Left ventricle myocardium superior (tissue), 1 donor: ENCODE measurements at places on chromosomes 1 and 21. TPM values are rescaled to one million over a fixed set of nuclear protein-coding genes. Genes with fewer than 3 reads are reported as not detected.

DNA sequence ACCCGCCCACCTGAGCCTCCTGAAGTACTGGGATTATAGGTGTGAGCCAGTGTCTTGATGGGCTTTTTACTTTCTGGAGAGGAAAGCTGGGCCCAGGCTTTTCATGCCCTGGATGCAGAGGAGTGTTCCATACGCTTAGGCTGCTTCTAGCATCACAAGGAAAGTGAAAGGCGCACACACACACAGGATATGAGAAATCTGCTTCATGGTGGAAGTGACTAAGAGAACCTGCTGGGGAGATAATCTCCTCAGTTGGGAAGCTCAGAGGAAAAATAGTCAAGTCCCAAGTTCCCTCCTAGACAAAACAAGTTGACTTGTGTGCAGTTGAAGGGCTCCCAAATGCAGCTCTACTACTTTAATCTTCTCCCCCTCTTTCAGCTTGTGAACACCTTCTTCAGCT is 2.2 kb downstream of the NUDC start:
- DNase-seq, result no peak

DNA sequence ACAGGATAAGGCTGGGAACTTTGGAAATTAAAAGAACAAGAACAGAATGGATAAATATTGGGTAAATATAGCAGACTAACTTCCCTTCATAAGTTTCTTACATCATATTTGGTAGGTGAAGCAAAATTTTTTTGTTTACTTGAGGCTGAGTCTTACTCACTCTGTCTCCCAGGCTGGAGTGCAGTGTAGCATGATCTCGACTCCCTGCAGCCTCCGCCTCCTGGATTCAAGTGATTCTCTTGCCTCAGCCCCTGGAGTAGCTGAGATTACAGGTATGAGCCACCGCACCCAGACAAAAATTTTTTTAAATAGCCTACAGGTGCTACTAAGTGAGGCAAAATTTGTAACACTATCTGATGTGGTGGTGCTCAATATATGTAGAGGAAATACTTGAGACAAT is 50.7 kb downstream of the TM2D1 start:
- no peak for DNase-seq

DNA sequence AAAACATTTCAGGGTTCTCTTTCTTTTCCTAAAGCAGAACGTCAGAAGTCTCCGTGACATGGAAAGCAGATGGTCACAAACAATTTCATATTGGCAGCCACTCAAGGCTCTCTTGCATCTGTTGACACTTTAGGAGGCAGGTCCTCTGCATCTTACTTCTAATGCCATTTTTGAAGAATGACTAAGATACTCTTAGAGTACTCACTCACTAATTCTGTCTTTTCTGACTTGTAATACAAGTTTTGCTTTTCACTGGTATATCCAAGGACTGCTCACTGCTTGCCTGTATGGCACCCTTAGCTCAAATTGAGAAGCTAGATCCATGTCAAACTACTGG is 68.3 kb downstream of the PRRX1 start:
- DNase-seq, result no peak

DNA sequence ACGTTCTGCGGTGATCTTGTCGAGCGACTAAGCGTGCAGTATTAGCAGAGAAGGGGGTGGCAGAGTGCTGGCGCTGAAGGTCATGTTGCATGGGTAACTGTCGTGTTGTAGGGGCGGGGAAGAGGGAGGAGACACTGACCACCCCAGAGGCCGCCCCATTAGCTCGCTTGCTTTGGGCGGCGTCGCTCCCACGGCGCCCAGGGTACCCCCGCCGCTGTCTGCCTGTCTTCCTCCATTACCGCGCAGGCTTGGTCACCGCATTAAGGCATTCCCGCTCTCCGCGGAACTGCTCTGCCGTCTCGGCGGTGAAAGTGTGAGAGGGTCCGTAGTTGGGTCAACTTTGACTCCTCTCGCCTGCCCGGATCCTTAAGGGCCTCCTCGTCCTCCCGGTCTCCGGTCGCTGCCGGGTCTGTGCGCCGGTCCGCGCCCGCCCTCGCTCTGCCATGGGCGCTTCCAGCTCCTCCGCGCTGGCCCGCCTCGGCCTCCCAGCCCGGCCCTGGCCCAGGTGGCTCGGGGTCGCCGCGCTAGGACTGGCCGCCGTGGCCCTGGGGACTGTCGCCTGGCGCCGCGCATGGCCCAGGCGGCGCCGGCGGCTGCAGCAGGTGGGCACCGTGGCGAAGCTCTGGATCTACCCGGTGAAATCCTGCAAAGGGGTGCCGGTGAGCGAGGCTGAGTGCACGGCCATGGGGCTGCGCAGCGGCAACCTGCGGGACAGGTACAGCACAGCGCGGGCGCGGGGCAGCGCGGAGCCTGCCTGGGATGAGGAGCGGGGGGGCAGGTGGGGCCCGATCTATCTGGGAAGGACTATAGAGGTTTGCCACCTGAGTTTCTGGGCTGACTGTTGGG is at the start of gene MTARC2:
Gene MTARC2, plus strand, starts transcription at position 234 of the 846 bp plus-strand sequence. Its CDS starts 210 bp downstream, at position 444.
- DNase-seq, result peak; percentile 90

- DNase-seq, result no peak
Observed at GRCh38 chr1:222995236-222995580, 147.8 kb downstream of the TLR5 start.

GRCh38 chr1:183635099-183635605 is 431 bp downstream of the ARPC5 start:
- peak; percentile 55 for DNase-seq

- no peak for DNase-seq
Observed at GRCh38 chr21:35212393-35213127, 163.5 kb upstream of the RUNX1 start.

The GLRX2 gene
- 37.0 TPM for total RNA-seq

The SPRR2B gene
- not detected for total RNA-seq

The RCSD1 gene
- total RNA-seq, result 45.3 TPM
